ENCODE measurements at places on chromosomes 1 and 21.

- peak; percentile 45 for DNase-seq
These were observed 6.0 kb upstream of the PLA2G2C start for GRCh38 chr1:20192364-20192763.

- DNase-seq, result no peak
These were observed 32.0 kb upstream of the GBP6 start for GRCh38 chr1:89331890-89332289.

DNA sequence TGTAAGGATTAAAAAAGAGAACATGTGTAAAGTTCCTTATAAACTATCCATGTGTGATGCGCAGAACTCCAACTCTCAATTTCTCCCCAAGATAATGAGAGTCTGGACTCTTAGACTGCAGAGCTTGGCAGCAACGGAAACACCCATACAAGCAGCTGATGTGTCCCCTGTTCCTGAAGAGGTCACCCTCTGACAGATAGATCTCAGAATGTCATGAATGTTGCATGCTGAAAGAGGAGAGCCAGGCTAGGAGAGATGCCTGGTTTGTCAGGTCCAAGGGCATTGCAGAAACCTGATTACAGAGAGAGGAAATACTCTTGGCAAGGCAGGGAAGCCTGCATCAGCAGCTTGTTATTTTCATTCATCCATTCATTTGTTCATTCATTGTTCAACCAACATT, 24.2 kb downstream of the MTARC1 start:
- DNase-seq, result no peak

- no peak for DNase-seq
These were observed 779 bp downstream of the LRRC40 start for GRCh38 chr1:70204600-70204999.

GRCh38 chr1:180182643-180183311, 28.1 kb downstream of the QSOX1 start:
- DNase-seq, result no peak

DNA sequence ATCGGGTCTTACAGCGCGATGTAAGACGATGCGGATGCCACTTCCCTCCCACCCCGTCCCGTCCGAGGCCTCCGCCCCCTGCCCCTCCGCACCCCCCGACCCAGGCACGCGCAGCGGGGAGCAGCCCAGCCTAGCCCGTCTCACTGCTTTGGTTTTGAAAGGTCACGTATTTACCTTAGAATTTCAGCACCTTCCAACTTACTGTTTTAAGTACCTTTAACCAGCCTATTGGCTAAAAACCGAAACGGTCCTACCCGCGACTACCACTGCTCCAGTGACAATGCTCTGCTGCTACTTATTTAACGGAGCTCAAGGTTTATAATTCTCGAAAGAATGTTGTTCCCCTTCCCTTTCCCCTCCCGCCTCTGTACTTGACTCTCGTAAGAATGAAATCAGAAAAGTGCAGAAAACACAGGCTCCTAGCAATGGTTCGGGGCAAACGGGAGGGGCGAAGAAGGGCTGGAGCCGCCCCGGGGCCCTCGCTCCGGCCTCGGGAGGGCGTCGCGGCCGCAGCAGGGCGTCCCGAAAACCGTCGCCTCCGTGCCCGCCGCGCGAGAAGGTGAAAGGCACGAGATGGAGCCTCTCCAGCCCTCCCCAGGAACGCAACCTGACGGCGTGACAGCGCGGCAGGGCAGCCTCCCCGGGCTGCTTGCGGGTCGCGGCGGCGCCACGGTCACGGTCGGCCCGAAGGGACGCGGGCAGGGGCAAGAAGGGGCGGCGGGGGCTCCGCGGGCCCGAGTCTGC, 667 bp downstream of the TMEM50B start:
- peak; percentile 65 for DNase-seq

- peak; percentile 63 for DNase-seq
These were observed 37.0 kb downstream of the CAPN8 start for GRCh38 chr1:223628233-223629125.

DNA sequence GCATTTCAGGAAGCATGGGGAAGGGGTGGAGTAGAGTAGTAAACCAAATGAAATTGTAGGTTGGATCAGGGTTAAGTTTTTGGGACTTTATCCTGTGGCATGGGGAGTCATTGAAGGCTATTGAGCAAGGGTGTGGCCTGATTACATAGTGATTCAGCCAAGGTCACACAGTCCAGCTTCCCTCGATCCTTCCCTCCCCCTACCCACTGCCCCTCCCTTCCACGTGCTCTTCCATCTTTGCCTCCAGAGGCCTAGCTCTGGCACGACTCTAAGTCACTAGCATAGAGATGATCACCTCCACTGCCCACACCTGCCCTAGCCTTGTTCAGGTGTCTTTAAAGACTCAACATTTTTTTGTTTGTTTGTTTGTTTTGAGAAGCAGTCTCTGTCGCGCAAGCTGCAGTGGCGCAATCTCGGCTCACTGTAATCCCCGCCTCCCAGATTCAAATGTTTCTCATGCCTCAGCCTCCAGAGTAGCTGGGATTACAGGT, 37.2 kb upstream of the SLC9A1 start:
- DNase-seq, result peak; percentile 73

DNA sequence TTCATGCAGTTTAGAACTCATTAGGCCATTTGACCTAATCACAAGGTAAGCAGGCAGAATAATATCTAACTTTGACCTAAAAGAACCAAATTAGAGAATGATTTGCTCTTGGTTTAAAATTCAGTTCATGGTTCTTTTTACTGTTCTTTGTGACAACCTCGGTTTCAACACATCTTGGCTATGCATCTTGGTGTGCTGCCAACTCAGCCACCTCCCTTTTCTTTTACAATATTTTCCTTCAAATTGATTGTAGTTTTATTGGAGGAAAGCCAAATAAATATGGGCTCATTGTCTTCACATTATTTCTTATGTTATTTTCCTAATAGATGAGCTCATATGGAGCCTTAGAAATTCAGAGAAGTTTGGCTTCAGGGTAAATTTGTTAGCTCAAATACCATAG, 338.3 kb downstream of the SIPA1L2 start:
- DNase-seq, result no peak

DNA sequence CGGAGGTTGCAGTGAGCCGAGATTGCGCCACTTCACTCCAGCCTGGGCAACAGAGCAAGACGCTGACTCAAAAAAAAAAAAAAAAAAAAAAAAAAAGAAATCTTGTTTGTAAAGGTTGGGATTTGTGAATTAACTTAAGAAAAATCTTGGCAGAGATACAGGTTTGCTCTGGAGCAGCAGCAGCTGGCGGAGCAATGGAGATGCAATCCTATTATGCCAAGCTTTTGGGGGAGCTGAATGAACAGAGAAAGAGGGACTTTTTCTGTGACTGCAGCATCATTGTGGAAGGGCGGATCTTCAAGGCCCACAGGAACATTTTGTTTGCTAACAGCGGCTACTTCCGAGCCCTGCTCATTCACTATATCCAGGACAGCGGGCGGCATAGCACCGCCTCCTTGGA, 5.6 kb downstream of the ZBTB8B start:
- DNase-seq, result no peak

- DNase-seq, result peak; percentile 14
These were observed 2.9 kb downstream of the GFI1 start for GRCh38 chr1:92483610-92484471.

GRCh38 chr1:89887270-89887669, 66.4 kb downstream of the LRRC8D start:
- DNase-seq, result peak; percentile 52

DNA sequence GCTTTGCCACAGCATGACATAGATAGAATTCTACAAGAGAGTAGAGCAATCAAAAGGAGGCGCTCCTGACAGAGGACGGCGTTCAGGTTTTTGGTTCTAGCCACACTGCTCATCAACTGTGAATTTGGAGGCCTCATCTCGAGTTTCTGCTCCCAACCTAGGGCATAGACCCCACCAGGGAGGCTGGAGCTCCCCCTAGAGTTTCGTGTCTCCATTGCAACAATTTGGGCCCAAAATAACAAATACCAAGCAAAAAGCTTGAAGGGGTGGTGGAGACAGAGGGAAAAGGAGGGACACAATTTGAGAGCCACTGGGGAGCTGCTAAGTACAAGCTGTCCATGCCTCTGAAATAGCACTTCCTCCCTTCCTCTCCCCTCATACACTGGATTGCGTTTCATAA, 297.0 kb downstream of the GPATCH2 start:
- peak; percentile 20 for DNase-seq

GRCh38 chr1:29856340-29857114, 620.2 kb downstream of the PTPRU start:
- DNase-seq, result no peak

DNA sequence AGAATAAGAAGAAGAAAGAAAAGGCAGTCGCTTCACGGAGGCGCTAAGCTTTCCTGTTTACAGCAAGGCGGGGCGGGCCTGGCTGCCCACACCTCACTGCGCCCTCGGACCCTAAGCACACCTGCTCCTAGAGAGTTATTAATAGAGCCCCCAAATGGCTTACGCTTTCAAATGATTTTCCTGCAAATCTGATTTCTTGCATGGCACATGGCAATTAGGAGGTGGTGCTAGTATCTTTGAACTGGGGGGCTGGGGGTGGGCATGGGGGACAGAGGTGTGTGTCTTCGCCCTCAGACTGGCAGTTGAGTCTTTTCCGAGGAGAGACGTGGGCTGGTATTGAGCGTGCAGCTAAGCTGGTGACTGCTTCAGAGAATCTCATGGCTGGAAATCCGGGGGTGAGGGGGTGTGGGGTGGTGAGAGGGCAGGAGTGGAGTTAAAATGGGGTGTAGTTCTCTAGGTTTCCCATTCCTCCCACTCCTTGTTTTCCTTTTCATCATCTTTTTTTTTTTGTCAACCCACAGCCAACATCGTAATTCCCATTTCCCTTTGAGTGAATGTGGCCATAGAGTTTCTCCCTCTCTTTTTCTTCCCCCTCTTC, 1.3 kb downstream of the S1PR1 start:
- DNase-seq, result no peak

- peak; percentile 75 for DNase-seq
These were observed 2.3 kb downstream of the H3-3A start for GRCh38 chr1:226064816-226065248.

GRCh38 chr21:21606041-21606440, 607.8 kb downstream of the NCAM2 start:
- DNase-seq, result no peak

GRCh38 chr1:225700889-225701465, 48.1 kb upstream of the ENAH start:
- DNase-seq, result no peak

GRCh38 chr1:206800891-206801290, 28.6 kb upstream of the IL10 start:
- no peak for DNase-seq

- DNase-seq, result no peak
These were observed 188.3 kb upstream of the ARHGEF16 start for GRCh38 chr1:3265835-3266805.

DNA sequence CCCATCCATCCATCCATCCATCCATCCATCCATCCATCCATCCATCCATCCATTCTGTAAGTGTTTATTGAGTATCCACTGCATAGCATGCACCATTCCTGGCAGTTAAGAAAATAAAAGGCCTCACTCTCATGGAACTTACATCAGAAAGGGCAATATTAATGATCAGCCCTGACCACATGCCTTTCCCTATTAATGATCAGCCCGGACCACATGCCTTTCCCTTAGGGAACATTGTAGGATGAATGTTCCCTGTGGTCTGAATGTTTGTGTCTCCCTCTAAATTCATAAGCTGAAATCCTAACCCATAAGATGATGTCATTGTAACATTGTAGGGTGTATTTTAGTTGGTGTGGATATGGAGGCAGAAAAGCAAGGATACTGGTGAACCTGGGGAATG, 365.8 kb downstream of the KIF26B start:
- no peak for DNase-seq

DNA sequence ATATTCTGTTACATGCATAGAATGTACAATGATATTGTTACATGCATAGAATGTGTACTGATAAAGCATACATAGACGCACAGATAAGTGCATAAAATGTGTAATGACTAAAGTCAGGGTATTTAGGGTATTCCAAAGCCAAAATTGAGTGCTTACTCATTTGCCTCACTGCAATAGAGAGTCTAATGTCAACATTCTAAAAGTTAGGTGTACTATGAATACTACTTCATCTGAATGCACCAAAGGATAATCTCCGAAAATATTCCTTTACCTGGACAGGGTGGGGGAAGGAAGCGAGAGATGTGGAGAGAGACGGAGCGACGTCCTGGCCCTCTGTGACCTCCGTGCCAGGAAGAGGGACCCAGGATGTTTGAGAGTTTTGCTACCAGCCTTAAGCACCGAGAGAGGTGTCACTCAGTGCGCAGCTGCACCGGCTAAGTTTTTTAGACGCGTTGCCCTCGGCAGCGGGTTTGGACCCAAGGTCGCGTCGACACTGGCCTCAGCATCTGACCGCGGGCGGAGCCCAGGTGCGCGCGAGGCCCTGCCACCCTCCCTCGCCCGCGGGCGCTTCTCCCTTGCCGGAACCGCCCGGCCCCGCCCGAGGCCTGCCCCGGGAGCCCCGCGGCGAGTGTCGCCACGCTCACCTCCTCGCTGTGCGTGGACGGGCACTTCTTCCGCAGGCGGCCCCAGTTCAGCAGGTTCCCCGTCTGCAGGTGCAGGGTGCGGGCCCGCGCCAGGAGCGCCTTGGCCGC, 660 bp downstream of the GCLM start:
- DNase-seq, result peak; percentile 68

GRCh38 chr1:219480011-219480410, 132.9 kb downstream of the ZC3H11B start:
- DNase-seq, result no peak

DNA sequence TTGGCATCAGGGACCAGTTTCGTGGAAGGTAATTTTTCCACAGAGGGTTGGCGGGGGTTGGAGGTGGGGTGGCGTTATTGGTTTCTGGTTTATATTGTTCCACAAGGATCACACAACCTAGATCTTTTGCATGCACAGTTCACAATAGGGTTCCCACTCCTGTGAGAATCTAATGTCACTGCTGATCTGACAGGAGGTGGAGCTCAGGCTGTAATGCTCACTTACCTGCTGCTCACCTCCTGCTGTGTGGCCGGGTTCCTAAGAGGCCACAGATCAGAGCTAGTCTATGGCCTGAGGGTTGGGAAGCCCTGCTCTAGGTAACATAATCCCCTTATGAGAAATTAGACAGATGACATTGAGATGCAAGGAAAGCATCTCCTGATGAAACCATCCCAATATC, 12.6 kb downstream of the GBP5 start:
- DNase-seq, result no peak

- DNase-seq, result no peak
These were observed 461.9 kb upstream of the RGS18 start for GRCh38 chr1:191696354-191696753.

- DNase-seq, result no peak
These were observed 58.5 kb downstream of the PKN2 start for GRCh38 chr1:88742531-88742930.

DNA sequence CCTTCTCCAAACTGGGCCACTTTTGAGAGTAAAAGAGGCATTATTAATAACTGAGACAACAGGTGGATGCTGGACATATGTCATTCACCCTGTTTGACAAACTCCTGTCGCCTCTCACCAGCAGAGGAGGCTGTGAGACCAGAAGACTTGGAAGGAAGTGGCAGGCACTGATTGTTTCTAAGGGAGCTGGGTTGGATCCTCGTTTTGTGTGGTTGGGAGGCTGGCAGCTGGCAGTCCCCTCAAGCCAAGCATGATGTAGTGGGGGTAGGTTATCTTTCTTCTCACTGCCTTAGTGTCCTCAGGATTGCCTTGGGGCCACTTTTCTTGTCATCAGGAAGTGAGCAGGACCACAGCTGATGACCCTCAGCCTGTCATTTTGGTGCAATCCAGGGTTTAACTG, 86.5 kb upstream of the KCNJ15 start:
- peak; percentile 26 for DNase-seq

GRCh38 chr1:209042413-209042812, 541.1 kb upstream of the CAMK1G start:
- DNase-seq, result no peak
